ENCODE measurements at places on chromosomes 12 and 14.

DNA sequence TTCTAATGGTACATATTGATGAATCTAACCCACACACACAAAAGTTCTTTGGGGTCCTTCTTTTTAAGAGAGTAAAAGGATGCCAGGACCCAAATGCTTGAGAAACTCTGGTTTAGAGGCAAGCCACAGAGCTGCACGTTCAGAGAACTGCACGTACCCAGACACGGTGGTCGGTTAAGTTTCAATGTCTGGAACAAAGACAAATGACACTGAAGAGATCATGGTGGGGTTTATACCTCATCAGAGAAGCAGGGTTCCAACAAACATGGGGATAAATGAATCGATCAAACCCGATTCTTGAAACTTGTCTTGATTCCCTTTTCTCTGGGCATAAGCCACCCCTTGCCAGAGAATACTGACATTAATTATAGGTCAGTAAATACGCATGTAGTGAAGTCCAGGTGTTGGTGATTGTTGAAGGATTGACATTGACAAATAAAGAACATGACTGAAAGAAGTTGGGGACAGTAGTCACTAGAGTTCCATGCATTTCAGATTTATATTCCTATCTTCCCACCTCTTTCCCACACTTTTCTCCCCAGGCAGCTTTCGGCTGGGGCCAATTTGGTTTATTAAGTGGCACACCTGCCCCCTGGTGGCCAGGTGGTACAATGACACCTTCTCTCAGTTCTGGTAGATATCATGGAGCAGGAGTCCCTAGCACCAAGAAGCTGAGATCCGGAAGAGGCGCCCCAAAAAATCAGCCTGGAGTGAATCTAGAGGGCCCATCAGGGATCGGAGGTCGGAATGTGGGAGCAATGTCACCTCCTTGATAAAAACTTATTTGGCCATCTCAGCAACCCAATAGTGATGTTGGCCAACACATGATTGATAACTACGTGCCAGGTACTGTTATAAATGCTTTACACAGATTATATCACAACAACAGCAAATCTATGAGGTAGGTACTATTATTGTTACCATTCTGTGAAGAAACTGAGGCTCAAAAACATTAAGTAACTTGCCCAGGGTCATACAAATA lies 17.8 kb upstream of the HDAC7 start:
- DNase-seq = peak; percentile 71

GRCh38 chr14:73311708-73312030 lies 74.4 kb downstream of the PAPLN start:
- DNase-seq = no peak

GRCh38 chr12:8661016-8661415 lies 1.6 kb downstream of the MFAP5 start:
- DNase-seq = no peak

DNA sequence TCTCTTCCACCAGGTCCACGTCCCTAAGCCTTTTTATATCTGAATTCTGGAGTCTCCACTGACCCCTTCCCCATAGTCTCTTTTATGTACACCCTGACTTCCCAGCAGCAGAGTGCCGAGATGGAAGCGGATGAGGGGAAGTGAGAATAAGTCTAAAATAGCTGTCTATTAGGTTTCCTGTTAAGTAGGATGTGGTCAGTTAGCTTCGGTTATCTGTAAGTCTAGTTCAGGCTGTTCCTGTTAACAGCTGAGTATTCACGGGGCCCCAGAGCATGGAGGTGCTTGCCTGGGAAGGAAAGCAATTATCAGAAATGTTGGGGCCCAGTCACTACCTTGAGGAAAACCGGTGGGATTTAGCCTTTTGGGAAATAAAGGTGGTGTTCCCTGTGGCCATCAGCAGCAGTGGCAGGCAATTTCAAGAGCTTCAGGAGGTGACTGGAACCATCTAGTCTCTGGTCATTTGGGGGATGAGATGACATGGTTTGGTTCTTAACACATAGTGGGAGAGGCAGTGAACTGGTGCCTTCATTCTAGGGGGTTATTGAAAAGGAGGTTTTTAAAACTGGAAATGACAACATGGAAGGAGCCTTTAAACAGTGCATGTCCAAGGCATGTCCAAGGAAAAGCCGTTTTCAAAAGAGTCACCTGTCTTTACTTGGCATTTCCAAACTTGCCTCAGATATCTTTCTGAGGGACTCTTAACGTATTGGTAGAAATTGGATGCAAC lies 21.8 kb downstream of the CHST11 start:
- DNase-seq = no peak

DNA sequence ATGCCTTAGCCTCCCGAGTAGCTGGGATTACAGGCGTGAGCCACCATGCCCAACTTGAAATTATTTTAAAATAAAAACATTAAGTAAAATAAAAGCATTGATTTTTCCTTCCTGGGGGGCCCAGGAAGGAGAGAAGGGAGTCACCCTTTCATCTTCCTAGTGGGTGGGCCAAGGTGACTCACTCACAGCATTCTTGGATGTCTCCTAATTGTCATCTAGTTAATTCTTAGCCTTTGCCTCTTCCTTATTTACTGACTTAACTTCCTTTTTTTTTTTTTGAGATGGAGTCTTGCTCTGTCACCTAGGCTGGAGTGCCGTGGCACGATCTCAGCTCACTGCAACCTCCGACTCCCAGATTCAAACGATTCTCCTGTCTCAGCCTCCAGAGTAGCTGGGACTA lies 29.2 kb downstream of the TMEM120B start:
- no peak for DNase-seq

DNA sequence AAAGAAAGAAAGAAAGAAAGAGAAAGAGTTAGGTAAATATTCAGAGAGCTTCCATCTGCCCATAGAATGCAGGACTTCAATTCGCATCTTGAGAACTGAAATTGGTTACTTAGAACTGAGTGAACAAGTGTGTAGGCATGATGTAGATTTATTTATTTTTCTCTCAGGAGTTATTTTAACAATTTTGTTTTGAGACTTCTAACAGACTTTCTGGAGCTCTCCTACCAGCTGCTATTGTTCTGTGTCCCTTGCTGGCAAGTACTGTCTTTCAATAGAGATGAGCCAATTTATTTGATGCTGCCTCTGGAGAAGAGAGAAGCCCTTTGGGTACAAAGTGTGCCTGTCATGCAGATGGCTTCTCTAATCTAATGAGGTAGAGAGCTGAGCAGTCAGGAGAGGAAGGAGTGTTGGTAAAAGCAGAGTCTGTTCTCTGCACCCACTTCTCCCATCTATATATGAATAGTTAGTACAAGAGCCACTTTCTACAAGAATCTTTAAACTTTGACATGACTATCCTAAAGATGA lies 67.0 kb downstream of the SYT1 start:
- DNase-seq = no peak

- no peak for DNase-seq
Observed at GRCh38 chr12:101074940-101075680, 134.9 kb downstream of the SLC5A8 start.

GRCh38 chr12:85504624-85505023 lies 224.6 kb downstream of the ALX1 start:
- DNase-seq = no peak

- DNase-seq = peak; percentile 99
Observed at GRCh38 chr12:54280468-54281260, at the start of gene HNRNPA1. Gene HNRNPA1, plus strand, starts transcription at chr12:54280726. Its CDS starts 82 bp downstream, at chr12:54280808.

GRCh38 chr12:113875691-113876090 lies 90.4 kb downstream of the RBM19 start:
- no peak for DNase-seq

GRCh38 chr14:103149351-103150237 lies 26.3 kb downstream of the TNFAIP2 start:
- no peak for DNase-seq

GRCh38 chr12:51369581-51369980 lies 21.6 kb downstream of the GALNT6 start:
- no peak for DNase-seq

- peak; percentile 44 for DNase-seq
Observed at GRCh38 chr14:104341532-104342434, 203.4 kb downstream of the KIF26A start.

DNA sequence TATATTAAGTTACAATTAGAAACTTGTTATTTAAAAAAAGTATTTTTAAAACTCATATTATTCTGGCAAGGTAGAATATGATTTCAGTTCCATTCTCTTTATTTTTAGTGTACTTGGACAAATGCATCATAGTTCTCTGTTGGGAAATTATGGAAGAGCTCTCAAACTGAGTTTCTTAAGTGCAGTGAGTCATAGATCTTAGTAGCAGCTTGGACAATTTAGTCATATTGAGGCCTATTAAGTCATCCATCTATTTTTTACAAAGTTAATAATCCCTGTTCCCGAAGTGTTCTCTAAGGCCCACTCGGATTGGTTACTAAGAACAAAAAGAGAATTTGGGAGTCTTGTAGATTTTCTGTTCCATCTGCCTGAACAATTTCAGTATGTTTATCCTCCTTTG lies 113.9 kb downstream of the ANO4 start:
- no peak for DNase-seq

DNA sequence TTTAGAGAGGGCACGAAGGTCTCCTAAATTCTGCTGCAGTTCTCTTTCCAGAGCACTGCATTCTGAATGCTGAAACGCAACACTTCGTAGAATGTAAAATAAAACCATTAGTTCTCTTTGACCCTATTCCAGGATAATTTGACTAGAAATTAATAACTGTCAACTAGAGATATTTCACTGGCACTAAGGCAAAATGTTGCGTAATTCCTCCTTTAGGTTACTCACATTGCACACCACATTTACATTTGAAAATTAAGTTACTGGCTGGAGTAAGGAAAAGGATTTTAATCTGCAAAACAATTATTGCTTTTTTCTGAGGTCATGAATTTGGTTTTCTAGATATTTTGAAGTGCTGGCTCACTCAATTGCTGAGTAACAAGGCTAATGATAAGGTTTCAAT lies 58.0 kb upstream of the TRHDE start:
- no peak for DNase-seq

DNA sequence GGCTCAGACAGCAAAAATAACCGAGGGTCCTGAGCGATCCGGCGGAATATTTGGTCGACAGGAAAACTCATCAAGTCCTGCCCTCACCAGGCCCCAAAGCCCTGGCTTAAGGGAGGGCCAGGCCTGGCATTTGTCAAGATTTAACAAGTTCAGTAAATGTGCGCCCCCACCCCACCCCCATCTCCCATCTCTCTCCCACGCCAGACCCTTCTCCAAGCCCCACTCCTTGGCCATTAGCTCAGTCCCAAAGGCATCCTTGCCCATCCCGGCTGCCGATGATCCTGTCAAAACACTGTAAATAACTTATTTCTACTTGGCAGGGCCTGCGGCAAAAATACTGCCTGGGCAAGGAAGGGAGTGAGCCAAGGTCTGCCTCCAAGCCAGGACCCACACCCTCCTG lies 52.8 kb downstream of the ITPK1 start:
- no peak for DNase-seq

GRCh38 chr14:102454711-102455110 lies 54.9 kb downstream of the ANKRD9 start:
- no peak for DNase-seq

DNA sequence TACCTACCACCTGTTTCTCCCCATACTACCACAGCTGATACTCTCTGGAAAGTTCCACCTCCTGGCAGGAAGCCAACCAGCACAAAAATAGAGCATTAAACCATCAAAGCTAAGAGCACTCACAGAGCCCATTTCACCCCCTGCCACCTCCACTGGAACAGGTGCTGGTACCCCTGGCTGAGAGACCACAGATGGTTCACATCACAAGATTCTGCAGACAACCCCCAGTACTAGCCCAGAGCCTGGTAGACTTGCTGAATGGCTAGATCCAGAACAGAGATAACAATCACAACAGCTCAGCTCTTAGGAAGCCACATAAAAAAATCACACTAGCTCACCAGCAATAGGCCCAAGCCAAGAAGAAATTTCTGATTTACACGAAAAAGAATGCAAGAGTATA lies 855.2 kb downstream of the FSCB start:
- no peak for DNase-seq

GRCh38 chr12:54301428-54302048 lies 723 bp upstream of the NFE2 start:
- no peak for DNase-seq

DNA sequence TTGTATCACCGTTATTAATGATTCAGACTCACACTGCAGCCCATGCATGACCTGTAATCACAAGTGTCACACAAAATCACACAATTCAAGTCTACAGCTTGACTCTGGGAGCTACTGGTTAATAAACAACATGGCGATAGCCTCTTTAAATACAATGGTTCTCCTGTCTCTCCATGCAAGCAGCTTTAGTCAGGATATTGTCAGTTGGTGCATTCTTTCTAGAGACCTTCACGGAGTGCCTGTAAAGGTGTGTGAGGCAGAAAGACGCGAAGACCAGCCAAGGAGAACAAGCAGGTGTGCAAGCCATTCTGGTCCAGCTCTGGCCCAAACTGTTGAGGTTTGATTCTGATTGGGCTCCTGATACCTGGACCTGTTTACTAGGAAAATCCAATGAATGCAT lies 40.0 kb upstream of the FOXN3 start:
- DNase-seq = no peak

DNA sequence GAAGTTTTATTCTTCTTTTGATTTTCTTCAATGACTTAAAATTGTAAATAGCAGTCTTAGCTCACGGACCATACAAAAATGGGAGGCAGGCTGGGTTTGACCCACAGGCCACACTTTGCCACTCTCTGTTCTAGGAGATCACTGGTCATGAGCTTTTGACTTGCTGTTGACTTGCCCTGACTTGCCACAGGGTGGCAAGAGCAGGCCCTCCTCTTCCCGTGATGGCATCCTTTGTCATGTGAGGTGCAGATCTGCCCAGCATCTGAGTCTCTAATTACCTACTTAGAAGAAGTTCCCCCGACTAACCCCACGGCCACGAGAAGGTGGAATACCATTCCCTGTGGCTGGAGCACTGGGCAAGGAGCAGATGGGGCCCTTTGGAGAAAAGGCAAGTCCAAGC lies 81.0 kb upstream of the SCAF11 start:
- no peak for DNase-seq

- DNase-seq = no peak
Observed at GRCh38 chr14:62381311-62382070, 619.3 kb downstream of the SNAPC1 start.

DNA sequence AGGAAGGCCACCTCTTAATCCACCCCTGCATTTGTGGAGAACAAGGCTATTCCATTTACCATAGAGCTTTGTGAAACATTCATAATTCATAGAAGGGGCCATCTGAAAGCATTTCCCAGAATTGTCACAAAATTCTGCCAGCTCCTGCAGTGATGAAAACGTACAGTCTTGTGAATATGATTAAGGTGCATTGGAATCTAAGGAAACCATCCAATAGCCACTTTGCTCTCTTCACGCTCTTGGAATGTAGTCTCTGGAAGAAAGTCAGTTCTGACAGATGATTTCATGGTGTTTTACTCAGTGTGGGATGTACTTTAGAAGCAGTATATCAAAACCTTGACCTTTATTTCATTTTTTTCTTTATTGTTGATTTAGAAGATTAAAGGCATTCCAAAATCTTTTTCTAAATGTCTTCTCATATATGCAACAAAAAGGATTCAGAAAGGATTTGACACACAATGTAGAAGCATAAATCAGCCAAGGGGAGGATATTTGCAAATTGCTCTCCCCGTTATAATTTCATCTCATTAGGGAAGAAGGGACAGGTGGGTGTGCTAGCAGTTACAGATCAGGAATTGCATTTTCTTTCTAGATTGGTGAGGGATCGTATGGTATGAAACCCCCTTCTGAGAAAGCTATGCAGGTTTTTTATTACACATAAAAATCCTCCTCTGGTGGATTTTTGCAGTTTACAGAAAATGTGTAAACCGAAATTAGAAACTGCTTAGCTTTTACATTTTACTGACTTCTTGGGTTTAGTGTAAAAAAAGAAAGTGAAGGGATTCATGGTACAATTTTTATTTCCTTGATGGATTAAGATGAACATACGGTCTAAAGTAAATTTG lies 390.2 kb downstream of the LRIG3 start:
- DNase-seq = no peak

GRCh38 chr12:66453120-66453519 lies 150.8 kb downstream of the HELB start:
- DNase-seq = no peak

- no peak for DNase-seq
Observed at GRCh38 chr12:20366776-20367409, 1.4 kb upstream of the PDE3A start.
